ENCODE measurements at places on chromosomes 4 and X. TPM values are rescaled to one million over a fixed set of nuclear protein-coding genes. Genes with fewer than 3 reads are reported as not detected.
A peak's percentile ranks its signal among the peaks of the same experiment; 100 is the strongest.

Gene CFAP99
- 0.03 TPM for polyA plus RNA-seq

Gene CENPE
- 0.07 TPM for polyA plus RNA-seq

Gene MAGEA1
- polyA plus RNA-seq = not detected

Gene TLR3
- polyA plus RNA-seq = 0.66 TPM

Gene STK32B
- 0.17 TPM for polyA plus RNA-seq

Gene RPGR
- polyA plus RNA-seq = 26.8 TPM

Gene PASD1
- polyA plus RNA-seq = 0.01 TPM

Gene PPEF1
- 0.05 TPM for polyA plus RNA-seq

- no peaks in the 10 kb centered on the region for H3K36me3 ChIP-seq
- no peak overlapping the region for H3K4me3 ChIP-seq
- no peak overlapping the region for H3K27ac ChIP-seq
Measured at GRCh38 chr4:2036866-2037265, 22.3 kb upstream of the NAT8L start.

- H3K4me3 ChIP-seq = peak overlapping the region; percentile 96
- peaks cover 6% of the 10 kb centered on the region for H3K36me3 ChIP-seq
- H3K27ac ChIP-seq = peak overlapping the region; percentile 95
- H3K4me1 ChIP-seq = peaks cover 19% of the 10 kb centered on the region
- no peak for DNase-seq
Measured at GRCh38 chr4:151099976-151100417, 569 bp downstream of the RPS3A start.

DNA sequence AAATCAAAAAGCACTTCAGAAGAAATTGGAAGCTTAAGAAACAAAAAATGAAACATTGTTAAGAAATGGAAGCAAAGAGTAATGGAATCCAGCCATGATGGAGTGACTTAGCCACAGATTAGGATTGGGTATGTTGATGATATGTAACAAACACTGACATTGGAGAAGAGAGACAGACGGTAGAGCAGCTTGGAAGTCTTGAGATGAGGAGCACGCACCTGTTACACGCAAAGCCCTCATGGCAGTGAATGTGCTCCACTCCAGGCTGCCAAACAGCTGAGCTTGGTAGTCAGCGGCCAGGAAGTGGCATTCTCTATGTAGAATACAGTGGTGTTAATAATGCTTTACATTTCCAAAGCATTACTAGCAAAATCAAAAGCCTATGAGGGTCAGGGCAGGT lies 56.9 kb upstream of the GPRIN3 start:
- DNase-seq = no peak
- H3K27me3 ChIP-seq = no peaks in the 10 kb centered on the region
- no peaks in the 10 kb centered on the region for H3K36me3 ChIP-seq
- H3K27ac ChIP-seq = no peak overlapping the region
- H3K4me1 ChIP-seq = no peaks in the 10 kb centered on the region

DNA sequence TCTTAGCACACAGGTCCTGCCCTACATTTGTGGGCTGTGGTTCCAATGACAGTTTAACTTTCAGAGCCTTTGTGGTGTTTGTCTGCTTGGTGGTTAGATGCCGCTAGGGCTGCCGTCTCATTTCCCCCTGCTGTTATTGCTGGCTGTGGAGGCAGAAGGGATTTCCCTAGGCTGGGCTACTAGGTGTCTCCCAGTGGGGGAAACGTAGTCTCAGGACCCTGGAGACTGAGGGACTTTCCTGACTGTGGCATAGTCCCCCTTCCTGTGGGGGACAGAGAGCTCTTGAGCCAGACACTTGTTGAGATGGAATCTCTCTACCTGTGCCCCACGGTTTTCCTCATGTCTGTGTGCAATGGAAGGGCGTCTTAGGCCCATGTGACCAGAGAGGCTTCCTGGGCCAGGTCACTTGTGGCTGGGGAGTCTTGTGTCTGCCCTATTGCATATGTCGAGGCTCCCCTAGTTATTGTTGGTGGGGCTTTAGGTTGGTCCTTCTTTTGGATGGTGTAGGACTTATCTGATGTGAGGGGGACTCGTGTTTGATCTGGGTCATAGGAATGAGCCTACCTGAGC lies 68.2 kb downstream of the ARHGAP10 start:
- no peak for DNase-seq
- H3K27me3 ChIP-seq = no peaks in the 10 kb centered on the region
- no peaks in the 10 kb centered on the region for H3K36me3 ChIP-seq
- H3K4me1 ChIP-seq = peaks cover 57% of the 10 kb centered on the region
- peak overlapping the region; percentile 63 for H3K27ac ChIP-seq

GRCh38 chrX:111518667-111519066 lies 7.2 kb downstream of the SERTM2 start:
- no peak for DNase-seq
- H3K27ac ChIP-seq = no peak overlapping the region
- no peaks in the 10 kb centered on the region for H3K4me1 ChIP-seq
- no peaks in the 10 kb centered on the region for H3K36me3 ChIP-seq
- peaks cover 35% of the 10 kb centered on the region for H3K27me3 ChIP-seq

DNA sequence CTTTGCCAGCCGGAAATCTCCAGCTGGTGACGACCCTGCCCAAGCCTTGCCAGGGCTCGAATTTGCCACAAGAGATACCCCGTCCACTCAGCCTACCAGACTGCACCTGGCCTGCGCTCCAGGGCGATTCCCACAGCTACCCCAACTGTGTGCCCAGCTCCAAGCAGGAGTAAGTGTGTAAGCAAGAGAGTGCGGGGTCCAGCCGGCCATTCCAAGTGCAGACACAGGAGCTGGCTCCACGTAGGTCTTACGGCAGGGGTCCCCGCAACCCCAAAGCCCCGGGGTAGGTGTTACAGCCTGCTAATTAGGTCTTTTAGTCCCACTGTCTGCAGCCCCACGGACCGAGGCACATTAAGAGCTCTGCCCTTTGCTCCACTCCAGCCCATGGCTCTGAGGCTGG lies 1305.2 kb downstream of the ARAP2 start:
- H3K36me3 ChIP-seq = no peaks in the 10 kb centered on the region
- DNase-seq = no peak
- no peak overlapping the region for H3K4me3 ChIP-seq
- H3K4me1 ChIP-seq = peaks cover 6% of the 10 kb centered on the region
- H3K27ac ChIP-seq = no peak overlapping the region
- H3K27me3 ChIP-seq = no peaks in the 10 kb centered on the region

DNA sequence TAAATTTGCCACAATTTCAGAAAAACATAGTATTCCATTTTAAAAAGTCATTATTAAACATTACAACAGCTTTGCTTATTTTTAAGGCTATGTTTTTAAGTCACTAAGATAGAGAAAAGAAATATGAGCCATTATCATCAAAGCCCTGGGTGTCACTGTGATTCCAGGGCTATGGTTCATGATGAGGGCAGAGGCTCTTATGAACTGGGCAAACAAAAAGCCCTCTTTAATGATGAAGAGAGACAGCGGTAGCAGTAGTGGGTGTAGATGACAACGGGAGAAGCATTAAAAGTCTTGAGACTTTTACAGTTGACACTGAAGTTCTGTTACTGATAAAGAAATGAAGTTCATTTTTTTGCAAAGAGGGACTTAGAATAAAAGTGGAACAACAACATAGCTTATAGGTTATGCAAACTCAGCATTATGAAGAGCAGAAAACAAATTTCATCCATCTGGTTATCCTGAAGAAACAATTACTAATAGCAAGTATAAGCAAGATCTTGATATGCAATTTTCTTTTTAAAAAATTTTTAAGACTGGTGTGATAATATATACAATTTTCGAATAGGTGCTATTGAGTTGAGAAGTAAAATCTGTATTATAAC lies 202.7 kb upstream of the ETNPPL start:
- no peak for DNase-seq
- no peak overlapping the region for H3K4me3 ChIP-seq
- H3K27ac ChIP-seq = no peak overlapping the region
- no peaks in the 10 kb centered on the region for H3K27me3 ChIP-seq
- no peaks in the 10 kb centered on the region for H3K36me3 ChIP-seq
- no peaks in the 10 kb centered on the region for H3K4me1 ChIP-seq

GRCh38 chr4:54877006-54877405 lies 219.2 kb downstream of the KIT start:
- no peaks in the 10 kb centered on the region for H3K36me3 ChIP-seq
- DNase-seq = no peak
- H3K27me3 ChIP-seq = no peaks in the 10 kb centered on the region
- H3K27ac ChIP-seq = no peak overlapping the region
- H3K4me3 ChIP-seq = no peak overlapping the region
- no peaks in the 10 kb centered on the region for H3K4me1 ChIP-seq

DNA sequence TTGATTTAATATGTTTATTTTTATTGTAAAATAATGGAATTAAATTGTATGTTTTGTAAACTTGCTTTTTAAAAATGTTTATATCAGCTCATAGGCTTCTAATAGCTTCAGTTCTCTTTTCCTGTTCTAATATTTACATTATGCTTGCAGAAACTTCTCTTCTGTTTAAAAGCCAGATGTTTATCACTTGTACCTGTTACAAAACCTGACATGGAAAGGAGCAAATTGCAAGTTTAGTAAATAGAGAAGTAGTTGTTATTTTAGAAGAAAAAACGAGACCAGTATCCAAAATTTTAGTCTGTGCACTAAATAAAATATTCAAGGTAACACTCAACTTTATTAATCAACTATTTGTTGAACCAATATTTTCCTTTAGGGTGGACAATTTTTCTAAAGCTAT lies 69.4 kb upstream of the GUCY1A1 start:
- H3K4me1 ChIP-seq = no peaks in the 10 kb centered on the region
- no peaks in the 10 kb centered on the region for H3K36me3 ChIP-seq

DNA sequence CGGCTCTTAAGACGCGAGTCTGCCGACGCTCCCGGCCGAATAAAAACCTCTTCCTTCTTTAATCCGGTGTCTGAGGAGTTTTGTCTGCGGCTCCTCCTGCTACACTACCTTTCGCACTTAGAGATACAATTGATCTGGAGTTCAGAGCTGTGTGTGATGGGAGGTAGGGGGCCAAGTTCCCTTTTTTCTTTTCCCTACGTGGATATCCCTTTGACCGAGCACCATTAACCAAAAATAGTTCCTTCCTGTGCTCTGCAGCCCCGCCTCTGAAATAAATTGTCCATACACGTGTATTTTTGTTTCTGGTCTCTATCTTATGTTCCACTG lies 555 bp upstream of the PGM2 start:
- no peaks in the 10 kb centered on the region for H3K27me3 ChIP-seq
- peaks cover 12% of the 10 kb centered on the region for H3K4me1 ChIP-seq
- no peaks in the 10 kb centered on the region for H3K36me3 ChIP-seq

- H3K4me1 ChIP-seq = no peaks in the 10 kb centered on the region
- no peak for DNase-seq
- no peak overlapping the region for H3K27ac ChIP-seq
- no peaks in the 10 kb centered on the region for H3K36me3 ChIP-seq
- no peaks in the 10 kb centered on the region for H3K27me3 ChIP-seq
Measured at GRCh38 chr4:148354186-148354585, 88.0 kb downstream of the NR3C2 start.

DNA sequence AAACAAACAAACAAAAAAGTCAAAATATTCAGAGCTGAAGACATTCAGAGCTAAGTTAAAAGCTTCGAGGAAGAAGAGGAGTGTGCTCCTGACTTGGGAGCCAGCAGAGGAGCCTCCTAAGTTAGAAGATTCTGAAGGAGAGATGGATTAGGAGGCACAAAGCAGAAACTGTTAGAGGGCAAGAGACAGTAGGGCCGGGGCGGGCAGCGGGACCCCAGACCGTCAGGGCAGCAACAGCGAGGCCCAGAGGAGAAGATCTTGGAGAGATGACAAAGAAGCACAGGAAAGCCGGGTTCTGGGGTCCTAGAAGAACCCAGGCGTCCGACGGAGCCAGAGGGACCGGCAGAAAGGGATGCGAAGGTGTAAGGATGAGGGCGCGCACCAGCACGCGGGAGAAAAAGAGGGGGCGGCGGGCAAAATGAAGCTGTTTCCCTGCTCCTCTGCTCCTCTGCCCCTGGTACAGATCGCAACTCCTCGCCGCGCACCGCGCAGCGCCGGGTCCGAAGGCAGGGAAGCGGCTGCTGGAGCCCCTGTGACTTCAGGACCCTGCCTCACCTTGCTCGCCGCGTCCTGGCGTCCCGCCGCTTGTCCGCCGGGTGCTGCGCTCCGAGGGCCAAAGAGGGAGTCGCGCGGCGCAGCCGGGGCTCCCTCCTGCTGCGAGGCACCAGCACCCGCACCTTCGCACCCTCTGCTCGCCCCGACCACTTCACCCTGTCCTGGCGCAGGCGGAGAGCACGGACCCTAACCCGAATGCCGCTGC lies 477 bp downstream of the KLHL13 start:
- H3K27ac ChIP-seq = peak overlapping the region; percentile 63
- no peak for DNase-seq
- H3K27me3 ChIP-seq = peaks cover 5% of the 10 kb centered on the region
- no peaks in the 10 kb centered on the region for H3K4me1 ChIP-seq

DNA sequence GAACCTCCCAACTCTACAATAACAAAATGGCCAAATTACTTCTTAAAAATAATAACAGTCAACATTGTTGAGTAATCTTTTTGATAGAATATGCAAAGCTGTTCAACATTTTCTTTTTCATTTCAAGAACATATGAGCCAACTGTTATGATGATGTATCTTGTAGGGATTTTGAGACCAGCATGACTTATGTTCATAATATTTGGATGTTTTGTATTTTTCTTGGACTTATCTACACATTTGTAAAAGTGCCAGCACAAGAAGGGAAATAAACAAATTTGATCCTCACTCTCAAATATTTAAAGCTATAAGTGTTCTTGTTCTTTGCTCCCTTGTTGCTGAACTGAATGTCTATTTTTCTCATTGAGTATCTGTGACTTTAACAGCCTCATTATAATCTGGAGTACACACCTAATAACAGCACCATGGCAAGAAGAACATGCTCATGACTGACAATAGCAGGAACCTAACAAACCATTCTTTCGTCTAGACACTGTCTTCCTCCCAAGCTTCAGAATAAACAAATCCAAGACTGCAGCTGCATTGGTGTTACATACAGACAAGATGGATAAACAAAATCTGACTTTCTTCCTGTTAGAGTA lies 1049.7 kb downstream of the FAT4 start:
- no peaks in the 10 kb centered on the region for H3K36me3 ChIP-seq
- no peak for DNase-seq
- no peaks in the 10 kb centered on the region for H3K4me1 ChIP-seq
- no peak overlapping the region for H3K27ac ChIP-seq
- H3K27me3 ChIP-seq = no peaks in the 10 kb centered on the region

- no peaks in the 10 kb centered on the region for H3K4me1 ChIP-seq
- H3K4me3 ChIP-seq = no peak overlapping the region
Measured at GRCh38 chrX:84153538-84153937, 34.5 kb downstream of the RPS6KA6 start.

- no peaks in the 10 kb centered on the region for H3K27me3 ChIP-seq
- H3K36me3 ChIP-seq = no peaks in the 10 kb centered on the region
- H3K4me1 ChIP-seq = no peaks in the 10 kb centered on the region
- DNase-seq = no peak
- no peak overlapping the region for H3K4me3 ChIP-seq
Measured at GRCh38 chrX:17820100-17820499, 41.0 kb downstream of the RAI2 start.

- H3K27ac ChIP-seq = no peak overlapping the region
- DNase-seq = no peak
- no peaks in the 10 kb centered on the region for H3K27me3 ChIP-seq
- H3K36me3 ChIP-seq = no peaks in the 10 kb centered on the region
- H3K4me3 ChIP-seq = no peak overlapping the region
Measured at GRCh38 chr4:101067383-101067782, 279.9 kb downstream of the PPP3CA start.

All from psoas muscle (tissue), 8 donors.